Activated CD4-positive, alpha-beta T cell treated with anti-CD3 and anti-CD28 coated beads, Interleukin-2, Interleukin-4, amounts not matched to agents 100 ng/mL and 50 ng/mL, durations not matched to agents 16 hours and 8 hours (primary cell): ENCODE measurements at places on chromosomes 16 and 17.

GRCh38 chr17:81483862-81484194 is 28.8 kb downstream of the ACTG1 start:
- no peak for DNase-seq

DNA sequence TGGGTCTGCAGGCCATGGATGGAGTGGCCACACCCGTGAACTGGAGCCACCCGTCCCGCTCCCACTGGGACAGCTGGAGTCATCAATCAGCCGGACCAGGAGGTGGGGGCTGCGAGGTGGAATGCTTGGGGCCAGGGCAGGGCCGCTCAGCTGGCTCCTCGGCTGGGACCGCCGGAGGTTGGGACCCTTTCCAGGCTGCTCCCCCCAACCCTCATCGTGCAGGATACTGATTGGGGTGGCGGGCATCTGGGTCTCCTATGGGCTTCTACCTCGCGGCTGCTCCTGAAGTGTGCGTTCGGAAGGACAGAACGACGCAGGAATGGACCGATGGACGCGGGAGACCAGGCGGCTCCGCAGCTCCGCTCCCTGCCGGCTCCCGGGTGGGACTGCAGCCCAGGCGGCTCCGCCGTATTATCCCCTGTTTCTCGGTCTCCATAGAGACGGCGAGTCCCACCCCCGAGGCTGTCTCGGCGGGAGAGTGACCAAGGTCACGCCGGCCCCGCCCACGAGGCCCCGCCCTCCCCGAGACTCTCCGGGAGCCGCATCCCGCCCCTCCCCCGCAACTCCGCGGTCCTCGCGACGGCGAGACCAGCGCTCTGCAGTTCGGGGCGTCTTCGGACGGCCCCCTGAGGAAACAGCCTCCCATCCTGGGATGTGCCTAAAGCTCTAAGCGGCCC is at the start of gene TPPP3:
TPPP3 (minus strand) TSS at position 388 of the 677 bp plus-strand sequence. CDS start 2,387 bp downstream, outside the sequence.
- DNase-seq, result peak; percentile 31

DNA sequence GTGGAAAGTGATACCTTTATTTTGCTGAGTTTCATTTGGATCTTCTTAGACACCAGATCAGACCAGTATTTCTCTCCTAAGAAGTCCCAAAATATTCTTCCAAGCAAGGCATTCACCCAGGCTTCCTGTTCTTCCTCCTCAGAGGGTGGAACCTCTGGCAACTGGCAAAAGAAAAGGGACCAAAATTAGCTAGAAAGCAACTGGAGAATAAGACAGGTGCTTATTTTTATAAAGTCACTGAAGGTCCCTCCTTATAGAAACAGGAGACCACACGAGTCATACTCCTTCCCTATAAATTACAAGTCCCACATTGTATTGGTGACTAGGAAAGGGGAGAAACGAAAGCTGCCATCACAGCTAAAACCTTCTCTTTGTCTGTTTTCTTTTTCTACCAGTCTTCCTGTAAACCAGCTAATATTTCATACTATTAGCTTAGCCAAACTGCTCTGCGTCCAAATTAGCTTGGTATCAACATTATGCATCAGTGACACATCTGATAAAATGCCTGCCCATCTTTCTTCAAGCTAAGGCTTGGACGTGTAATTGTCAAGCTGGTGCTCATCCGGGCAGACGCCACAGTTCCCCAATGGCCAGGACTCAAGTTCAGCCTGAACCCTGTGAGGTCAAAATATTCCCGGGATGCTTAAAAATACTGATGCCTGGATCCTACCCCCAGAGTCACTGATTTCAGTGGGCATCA is 47.5 kb upstream of the ERN1 start:
- no peak for DNase-seq

GRCh38 chr16:15610369-15610871 is 32.5 kb downstream of the MARF1 start:
- DNase-seq, result peak; percentile 17

DNA sequence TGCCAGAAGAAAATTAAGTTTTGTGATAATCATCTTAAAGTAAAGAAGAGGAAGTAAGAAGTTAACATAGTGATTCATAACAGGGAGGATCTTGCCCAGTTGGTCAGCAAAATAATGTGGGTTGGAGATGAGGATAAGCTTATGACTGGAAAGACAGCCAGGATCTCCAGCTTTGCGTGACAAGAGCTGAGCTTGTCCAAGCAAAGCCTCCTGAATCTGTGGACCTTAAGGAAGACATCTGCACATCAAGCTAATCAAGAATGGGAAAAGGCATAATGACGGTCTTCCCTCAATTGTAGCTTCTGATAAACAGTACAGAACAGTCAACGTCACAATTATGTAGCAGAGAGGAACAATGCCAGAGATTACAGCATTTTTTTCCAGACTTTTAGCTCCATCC is 744.7 kb upstream of the GOT2 start:
- no peak for DNase-seq

DNA sequence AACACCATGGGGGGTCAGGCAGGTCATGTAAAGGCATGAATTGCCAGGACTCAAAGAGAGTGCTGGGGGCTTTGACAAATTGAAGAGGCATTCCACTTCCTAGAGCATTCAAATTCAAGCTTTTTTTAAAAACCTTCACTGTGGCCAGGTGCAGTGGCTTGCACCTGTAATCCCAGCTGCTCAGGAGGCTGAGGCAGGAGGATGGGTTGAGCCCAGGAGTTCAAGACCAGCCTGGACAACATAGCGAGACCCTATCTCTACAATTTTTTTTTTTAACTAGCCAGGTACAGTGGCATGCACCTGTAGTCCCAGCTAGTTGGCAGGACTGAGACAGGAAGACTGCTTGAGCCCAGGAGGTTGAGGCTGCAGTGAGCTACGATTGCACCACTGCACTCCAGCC is 17.2 kb downstream of the ABCC12 start:
- DNase-seq, result no peak

DNA sequence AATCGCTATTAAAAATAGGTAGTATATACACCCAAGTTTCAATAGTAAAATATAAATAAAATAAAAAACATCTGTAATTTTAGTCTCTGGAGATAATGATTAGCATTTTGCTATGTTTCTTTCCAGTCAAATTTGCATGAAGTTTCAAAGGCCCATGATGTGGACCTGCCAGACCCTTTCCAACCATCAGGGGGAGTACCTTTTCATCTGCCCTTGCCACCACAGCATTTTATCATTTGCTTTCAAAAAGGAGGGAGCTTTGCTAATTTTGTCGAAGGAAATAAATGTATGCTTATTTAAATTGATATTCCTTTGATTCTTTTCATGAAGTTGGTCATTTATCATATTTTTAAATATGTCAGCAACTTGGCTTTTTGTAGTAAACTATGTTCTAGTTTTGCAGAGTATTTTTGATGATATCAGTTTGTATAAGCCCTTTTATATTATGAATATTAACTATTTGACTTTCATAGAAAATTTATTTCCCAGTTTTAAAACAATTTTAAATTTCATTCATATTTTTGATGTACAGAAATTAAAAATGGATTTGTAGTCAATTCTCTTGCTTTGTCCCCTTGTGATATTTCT is 115.2 kb upstream of the NETO2 start:
- DNase-seq, result peak; percentile 15

- no peak for DNase-seq
Observed at GRCh38 chr17:744937-745336, 7.1 kb downstream of the GEMIN4 start.

DNA sequence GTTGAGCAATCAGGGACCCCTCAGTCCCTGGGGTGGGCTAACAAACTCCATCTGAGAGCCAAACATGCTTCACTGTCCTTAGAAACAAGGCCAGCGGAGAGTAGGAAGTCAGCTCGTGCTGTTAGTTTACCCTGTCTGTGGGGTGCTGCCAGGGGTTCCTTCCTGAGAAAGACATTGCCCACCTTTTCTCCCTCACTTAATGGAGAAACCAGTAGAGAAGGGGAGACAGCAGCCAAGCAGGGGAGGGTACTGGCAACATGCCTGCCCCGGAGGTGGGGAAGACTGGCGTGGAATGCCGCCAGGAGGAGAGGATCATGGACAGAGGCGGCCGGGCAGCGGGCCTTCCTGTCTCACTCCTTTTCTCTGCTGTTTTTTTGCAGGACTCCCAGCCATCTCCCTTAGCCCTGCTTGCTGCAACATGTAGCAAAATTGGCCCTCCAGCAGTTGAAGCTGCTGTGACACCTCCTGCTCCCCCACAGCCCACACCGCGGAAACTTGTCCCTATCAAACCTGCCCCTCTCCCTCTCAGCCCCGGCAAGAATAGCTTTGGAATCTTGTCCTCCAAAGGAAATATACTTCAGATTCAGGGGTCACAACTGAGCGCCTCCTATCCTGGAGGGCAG is 19.9 kb downstream of the SP2 start:
- DNase-seq, result no peak

DNA sequence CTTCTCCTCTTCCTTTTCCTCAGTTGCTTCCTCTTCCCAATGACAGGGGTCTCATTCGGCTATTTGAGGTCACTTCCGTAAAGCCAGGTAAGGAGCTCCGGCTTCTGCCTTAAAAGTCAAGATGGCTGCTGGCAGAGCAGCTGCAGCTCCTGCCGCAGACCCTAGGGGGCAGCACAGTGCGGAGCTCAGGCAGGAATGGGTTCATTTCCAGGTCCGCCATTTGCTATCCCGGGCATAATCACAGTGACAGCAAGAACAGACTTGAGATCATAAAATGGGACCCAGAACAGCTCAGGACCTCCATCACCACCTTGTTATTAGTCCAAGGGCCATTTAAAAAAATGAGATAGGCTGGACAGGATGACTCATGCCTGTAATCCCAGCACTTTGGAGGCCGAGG is 199.5 kb downstream of the ZNF18 start:
- no peak for DNase-seq

DNA sequence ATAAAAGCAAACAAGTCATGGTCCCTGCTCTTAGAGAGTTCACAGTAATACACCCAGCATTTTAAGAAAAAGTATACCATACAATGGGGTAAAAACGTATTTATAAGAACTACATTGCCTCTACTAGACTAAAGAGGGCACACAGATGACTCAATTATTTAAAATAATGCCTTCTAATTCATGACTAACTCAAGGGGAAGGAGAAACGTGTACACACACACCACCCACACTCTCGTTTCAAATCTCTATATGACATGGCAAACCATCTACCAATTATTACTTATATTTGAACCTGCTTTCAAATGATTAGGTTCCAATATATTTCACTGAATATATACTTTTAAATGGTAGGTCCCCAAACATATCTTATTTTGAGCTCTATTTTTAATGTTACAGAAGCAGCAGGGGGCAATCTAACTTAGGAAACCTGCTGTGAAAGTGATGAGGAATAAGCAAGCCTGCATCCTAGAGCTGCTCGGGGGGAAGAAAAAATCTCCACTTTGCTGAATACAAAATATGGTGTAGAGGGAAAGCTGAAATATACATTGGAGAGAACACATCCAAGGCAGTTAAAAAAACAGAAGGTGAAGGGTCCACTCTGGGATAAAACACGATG is 232.4 kb upstream of the PSMD7 start:
- DNase-seq, result no peak

- DNase-seq, result no peak
Observed at GRCh38 chr16:89473136-89473712, 17.1 kb downstream of the ANKRD11 start.

- peak; percentile 64 for DNase-seq
Observed at GRCh38 chr17:79391376-79392233, 219.2 kb downstream of the RBFOX3 start.

DNA sequence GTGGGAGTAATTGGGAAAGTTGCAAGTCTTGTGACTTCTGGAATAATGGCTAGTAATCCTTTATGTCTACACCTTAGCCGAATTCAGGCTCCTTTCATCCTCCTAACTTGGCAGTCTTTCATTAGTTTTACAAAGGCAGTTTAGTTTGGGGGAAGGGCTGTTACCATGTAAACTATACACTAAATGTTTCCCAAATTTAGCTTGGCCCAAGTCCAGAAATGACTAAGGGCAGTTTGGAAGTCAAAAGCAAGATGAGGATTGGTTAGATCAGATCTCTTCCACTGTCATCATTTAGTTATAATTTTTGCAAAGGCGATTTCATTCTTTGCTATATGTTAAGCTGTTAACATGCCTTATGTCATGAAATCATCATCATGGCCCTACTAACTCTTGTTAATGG is 115.4 kb upstream of the CACNG3 start:
- DNase-seq, result no peak

GRCh38 chr16:60027351-60027750 is 1293.2 kb upstream of the GOT2 start:
- no peak for DNase-seq

DNA sequence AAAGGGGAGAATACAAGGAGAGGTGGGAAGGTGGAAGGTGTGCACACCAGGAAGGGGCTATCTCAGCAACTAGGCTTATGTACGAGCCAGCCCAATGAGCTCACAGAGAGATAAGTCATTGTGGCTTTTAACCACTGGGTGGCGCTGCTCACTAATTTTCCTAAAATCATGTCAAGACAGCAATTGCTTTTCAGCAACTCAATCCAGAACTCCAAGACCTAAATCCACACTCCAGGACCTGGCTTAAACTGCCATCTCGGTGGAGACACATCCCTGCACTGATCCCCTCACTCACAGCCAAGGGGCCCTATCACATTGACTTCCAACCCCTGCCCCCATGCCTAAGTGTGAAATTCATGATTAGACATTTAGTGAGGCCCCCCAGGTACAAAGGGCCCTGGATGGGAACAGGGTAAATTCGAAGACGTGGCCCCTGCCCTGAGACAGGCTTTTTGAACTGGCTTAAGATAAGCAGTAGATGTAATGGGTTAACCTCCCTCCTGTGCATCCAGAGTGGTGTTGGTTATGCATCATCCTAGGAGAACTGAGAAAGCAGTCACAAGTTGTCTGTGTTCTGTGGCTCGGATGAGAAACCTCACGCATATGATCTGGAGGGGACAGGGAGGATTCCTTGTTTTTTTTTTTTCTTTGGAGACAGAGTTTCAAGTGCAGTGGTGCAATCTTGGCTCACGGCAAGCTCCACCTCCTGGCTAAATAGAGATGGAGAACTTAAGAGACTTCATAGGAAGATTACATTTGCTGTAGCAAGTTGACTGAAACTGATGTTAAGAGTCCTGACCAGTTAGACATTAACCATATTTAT is 11.5 kb downstream of the CCL16 start:
- peak; percentile 85 for DNase-seq

DNA sequence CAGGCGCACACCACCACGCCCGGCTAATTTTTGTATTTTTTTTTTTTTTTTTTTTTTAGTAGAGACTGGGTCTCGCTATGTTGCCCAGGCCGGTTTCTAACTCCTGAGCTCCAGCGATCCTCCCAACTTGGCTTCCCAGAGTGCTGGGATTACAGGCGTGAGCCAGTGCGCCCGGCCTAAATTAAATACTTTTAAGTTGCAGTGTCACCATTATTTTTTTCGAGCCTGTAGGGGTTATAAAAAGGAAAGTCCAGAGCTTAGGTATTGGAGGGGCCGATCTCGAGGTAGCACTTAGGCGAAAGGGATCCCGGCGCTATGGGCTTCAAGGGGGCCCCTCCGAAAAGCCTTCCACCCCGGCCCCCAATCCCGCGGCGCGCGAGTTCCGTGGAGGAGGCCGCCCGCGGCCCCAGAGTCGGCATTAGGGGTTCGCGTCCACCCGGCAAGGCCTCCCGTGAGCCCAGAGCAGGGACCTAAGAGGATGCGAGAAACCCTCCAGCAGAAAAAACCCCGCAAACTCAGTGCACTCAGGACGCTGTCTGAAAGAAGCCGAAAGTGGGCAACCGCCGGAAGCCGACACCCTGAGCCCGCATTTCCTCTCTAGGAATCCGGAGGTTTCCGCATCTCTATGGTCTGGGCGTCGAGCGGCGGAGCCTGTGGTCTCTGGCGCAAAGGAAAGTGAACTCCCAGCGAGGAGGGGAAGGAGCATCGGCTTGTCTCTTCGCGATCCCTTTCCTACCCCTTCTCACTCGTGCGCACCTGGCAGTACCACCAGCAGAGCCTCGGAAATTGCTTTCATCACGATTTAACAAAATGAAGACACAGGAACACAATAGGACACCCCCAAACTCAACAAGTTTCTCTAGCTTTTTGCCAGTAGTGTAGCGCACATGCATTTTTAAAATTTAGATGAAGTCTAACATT is 14.1 kb upstream of the RGS9 start:
- DNase-seq, result peak; percentile 93

- DNase-seq, result no peak
Observed at GRCh38 chr17:83064021-83064731, 15.2 kb upstream of the METRNL start.
